Fibroblast of pulmonary artery (primary cell): ENCODE measurements at places on chromosomes 13 and 19.

GRCh38 chr19:28927456-28927855 is 285.5 kb downstream of the UQCRFS1 start:
- DNase-seq: no peak

GRCh38 chr13:95385798-95386197 is 84.5 kb upstream of the ABCC4 start:
- no peak for DNase-seq

DNA sequence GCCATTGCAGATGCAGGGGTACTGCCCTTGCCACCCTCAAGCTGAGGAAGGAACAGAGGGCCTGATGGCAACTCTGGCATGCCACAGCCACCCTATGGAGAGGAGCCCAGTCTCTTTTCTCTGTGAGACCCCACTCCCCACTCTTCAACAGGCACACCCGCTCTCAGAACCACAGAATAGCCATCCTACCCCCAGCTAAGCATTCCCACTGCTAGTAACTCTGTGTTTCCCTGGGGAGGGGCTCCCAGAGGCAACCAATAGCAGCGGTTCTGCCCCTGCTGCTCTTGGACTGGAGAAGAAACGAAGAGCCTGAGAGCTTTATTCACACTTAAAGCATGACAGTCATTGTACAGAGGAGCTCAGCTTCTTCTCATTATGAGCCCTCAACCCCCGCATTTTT is 49.3 kb downstream of the UBL3 start:
- DNase-seq: no peak

GRCh38 chr13:101706651-101707050 is 254.2 kb downstream of the ITGBL1 start:
- peak; percentile 81 for DNase-seq

DNA sequence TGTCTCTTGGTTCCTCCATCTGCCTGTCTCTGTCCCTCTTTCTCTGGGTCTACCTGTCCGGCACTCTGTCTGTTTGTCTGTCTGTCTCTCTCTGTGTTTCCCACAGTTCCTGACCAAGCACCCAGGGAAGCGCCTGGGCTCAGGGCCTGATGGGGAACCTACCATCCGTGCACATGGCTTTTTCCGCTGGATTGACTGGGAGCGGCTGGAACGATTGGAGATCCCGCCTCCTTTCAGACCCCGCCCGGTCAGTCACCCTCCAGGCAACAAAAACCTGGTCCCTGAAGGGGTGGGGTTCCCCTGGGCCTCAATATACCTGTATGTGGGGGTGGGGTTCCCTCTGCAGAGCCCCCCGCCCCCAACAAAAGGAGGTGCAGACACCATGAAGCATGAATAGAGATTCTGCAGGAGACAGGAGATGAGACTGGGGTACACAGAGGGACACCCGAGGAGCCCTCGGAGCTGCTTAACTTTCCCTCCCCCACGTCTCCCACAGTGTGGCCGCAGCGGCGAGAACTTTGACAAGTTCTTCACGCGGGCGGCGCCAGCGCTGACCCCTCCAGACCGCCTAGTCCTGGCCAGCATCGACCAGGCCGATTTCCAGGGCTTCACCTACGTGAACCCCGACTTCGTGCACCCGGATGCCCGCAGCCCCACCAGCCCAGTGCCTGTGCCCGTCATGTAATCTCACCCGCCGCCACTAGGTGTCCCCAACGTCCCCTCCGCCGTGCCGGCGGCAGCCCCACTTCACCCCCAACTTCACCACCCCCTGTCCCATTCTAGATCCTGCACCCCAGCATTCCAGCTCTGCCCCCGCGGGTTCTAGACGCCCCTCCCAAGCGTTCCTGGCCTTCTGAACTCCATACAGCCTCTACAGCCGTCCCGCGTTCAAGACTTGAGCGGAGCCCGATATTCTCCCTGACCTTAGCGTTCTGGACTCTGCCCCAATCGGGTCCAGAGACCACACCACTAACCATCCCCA is 2.6 kb upstream of the CACNG7 start:
- DNase-seq: peak; percentile 21

- DNase-seq: no peak
Measured at GRCh38 chr13:44158098-44158521, 215.5 kb upstream of the SERP2 start.

GRCh38 chr13:59318320-59318930 is 845.3 kb downstream of the DIAPH3 start:
- peak; percentile 79 for DNase-seq

DNA sequence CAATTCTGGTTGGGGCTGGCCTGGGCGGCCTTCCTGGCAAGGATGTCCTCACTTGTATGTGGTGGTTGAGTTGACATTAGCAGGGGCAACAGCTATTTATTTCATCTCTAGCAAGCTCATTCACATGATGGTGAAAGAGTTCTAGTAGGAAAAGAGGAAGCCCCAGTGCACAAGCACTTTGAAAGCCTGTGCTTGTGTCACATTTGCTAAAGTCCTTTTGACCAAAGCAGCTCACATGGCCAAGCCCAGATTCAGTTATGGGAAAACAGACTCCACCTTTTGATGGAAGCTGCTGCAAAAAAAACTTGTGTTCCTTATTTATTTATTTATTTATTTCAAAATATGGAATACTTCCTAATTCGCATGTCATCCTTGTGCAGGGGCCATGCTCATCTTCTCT is 17.2 kb downstream of the GTF2F2 start:
- no peak for DNase-seq

GRCh38 chr19:3186160-3186688 is 494 bp downstream of the NCLN start:
- DNase-seq: no peak

- DNase-seq: no peak
Measured at GRCh38 chr19:6588508-6589345, 2.2 kb downstream of the CD70 start.

DNA sequence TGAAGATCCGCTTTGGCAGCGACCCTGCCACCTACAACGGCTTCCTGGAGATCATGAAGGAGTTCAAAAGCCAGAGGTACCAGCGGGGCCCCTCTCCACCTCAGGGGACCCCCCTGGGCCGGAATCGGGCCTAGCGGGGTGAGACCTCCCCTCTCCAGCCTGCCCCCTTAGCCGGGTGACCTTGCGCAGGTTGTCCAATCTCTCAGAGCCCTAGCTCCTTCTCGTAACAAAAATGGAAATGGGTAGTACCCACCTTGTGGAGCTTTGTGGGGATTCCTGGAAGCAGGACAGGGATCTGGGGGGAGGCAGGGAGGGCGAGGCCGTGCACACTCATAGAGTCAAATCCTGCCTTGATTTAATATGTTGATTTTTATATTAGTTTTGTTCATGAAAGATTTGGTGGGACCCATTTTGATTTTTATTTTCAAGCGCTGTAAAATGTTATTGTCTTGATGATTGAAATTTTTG is 658 bp downstream of the SIN3B start:
- DNase-seq: no peak

GRCh38 chr19:17320435-17320834 is 11.1 kb downstream of the DDA1 start:
- no peak for DNase-seq

- no peak for DNase-seq
Measured at GRCh38 chr13:56110751-56111150, 1030.0 kb upstream of the PRR20A start.

GRCh38 chr19:47098608-47099007 is 15.0 kb downstream of the ZC3H4 start:
- DNase-seq: no peak

- no peak for DNase-seq
Measured at GRCh38 chr13:60689571-60689970, 292.6 kb downstream of the TDRD3 start.

DNA sequence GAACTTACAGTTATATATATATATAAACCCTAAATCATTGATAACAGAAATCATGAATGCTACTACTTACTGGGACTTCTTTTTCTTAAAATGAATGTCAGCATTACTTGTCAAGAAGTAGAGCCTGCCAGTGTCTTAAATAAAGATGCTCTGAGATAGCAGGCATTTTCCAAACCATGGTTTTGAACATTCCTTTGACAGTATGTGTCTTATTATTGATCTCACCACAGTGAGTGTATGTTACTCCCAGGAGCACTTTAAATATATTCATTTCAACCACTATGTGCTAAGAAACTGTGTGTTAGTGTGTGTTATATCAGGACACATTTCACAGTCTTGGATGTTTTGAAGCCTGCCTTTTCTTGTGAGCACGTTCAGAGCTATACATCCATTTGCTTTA is 28.2 kb downstream of the TNFRSF19 start:
- no peak for DNase-seq

GRCh38 chr19:14322889-14323463 is 58.3 kb upstream of the ADGRE5 start:
- no peak for DNase-seq

DNA sequence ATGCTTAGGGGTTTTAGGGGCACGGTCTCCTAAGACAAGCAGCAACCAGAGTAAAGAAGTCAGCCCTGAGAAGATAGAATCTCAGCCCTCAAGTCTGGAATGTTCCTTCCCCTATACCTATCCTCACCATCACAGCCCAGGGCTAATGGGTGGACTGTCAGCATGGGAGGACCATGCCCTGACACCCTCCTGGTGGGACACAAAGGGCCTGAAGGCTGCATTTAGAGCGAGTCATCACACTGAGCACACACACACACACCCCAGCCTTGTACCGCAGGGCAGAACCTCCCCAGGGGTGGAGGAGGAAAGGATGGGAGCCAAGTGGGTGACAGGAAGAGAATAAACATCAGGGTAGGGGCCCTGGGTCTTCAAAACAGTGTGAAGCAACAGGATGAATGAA is 174.8 kb upstream of the SERP2 start:
- no peak for DNase-seq

DNA sequence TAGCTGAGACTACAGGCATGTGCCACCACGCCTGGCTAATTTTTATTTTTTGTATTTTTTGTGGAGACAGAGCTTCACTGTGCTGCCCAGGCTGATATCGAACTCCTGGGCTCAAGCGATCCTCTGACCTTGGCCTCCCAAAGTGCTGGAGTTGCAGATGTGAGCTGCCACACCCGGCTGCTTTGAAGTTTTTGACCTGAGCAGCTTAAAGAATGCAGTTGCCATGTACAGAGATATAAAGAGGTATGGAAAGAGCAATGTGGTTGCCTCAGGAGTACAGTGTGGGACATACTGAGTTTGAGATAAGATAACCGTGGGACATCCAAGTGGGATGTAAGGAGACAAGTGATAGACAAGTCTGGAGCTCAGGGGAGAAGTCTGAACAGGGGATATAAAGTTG is 82.7 kb upstream of the LSM14A start:
- no peak for DNase-seq

- DNase-seq: peak; percentile 100
Measured at GRCh38 chr19:14006085-14006765, at the start of gene RFX1. Gene RFX1 (minus strand): TSS chr19:14006320. CDS start chr19:13993843, 12,477 bp downstream.

- no peak for DNase-seq
Measured at GRCh38 chr13:37357548-37357947, 241.0 kb downstream of the POSTN start.

GRCh38 chr13:24194447-24194846 is 33.9 kb downstream of the SPATA13 start:
- no peak for DNase-seq

DNA sequence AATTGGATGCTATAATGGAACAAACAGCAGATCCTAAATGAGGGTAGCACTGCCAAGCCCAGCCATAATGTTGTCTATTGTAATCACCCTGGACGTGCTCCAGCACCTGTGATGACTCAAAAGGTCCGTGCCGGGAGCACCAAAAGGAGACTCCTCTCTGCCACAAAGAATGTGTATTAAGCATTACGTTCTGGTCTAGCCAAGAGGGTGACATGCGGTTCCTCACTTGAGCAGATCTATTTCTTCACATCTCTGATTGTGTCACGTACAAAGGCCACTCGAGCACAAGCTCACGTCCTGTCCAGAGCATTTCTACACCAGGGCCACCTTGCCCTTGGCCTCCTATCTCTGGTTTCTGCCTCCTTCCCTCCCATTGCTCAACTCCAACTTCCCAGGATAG is 219.9 kb upstream of the IRS2 start:
- peak; percentile 63 for DNase-seq

DNA sequence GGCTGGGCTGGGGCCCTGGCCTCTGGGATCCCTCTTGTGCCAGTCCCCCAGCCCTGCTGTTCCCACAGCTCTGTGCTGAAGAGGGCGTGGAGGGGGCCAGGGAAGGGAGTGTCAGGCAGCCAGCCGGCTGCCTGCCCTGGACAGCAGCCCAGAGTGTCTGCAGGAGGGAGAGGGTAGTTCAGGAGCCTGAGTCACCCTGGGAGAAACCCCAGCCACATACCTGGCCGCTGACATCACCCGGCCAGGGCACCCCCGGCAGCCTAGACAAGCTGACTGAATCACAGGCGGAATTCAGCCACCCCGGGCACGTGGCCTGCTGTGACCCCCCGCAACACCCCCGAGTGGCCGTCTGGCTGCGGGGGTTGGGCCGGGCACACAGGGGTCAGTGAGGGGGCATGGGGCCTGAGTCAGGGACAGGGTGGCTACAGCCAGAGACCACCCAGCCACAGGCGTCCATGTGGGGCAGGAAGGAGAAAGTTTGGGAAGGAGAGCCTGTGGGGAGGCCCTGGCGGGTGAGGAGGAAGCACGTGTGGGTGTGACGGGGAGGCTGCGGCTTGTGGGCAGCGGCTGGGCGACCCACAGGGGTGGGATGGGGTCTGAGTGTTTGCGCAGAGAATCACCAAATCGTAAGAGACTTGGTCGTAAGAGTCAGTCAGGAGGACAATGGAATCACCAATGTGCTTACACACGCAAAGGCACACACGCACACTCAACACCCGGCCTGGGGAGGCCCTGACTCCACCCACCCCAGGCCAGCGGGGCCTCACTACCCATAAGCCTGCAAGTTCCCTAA is 11.9 kb upstream of the FOSB start:
- peak; percentile 99 for DNase-seq

DNA sequence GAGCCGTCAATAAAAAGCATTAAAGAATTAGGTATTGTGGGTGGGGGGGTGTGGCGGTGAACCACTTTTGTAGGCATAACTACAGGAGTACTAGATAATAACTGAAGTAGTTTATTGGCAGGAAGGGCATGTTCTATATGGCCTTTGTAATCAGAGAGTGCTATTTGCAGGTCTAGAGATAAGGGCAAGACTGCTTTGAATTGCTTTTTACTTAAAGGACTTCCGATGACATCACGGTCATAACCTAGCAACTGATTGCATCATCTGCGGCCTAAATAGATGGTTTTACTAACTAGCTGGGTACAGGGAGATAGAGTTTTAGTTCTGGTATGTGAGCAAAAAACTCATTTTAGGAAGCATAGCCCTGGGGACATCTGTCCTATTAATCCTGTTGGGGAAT is 24.7 kb downstream of the METTL21C start:
- no peak for DNase-seq

GRCh38 chr13:29520671-29521070 is 74.8 kb downstream of the SLC7A1 start:
- DNase-seq: peak; percentile 63

DNA sequence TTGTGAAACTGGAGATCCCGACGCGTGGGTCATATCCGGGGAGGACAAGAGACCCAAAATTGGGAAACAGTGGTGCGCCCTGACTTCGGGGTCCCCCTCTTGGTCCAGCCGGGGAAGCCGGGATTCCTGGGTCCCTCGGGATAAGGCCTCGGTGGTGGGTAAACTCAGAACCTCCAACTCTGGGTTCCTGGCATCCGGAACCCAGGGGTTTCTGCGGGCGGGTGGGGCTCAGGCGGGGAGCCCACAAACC is 688 bp downstream of the ZFP36 start:
- DNase-seq: no peak

GRCh38 chr19:38815059-38816001 is 2.6 kb upstream of the LGALS4 start:
- DNase-seq: no peak

- DNase-seq: no peak
Measured at GRCh38 chr13:41296879-41297646, 14.0 kb upstream of the NAA16 start.
